Calu3 (cell line): ENCODE measurements at places on chromosomes 6 and 20. TPM values are rescaled to one million over a fixed set of nuclear protein-coding genes. Genes with fewer than 3 reads are reported as not detected.

- H3K27ac ChIP-seq, result no peak overlapping the region
- peak overlapping the region; percentile 89 for H3K4me3 ChIP-seq
- no peak for DNase-seq
Observed at GRCh38 chr6:147508866-147509608, 547 bp downstream of the SAMD5 start.

SYNDIG1 gene
- total RNA-seq, result not detected in 2 replicates

- no peak overlapping the region for H3K27ac ChIP-seq
Observed at GRCh38 chr6:87944541-87944954, 103.1 kb upstream of the SPACA1 start.

- H3K36me3 ChIP-seq, result no peaks in the 10 kb centered on the region
- H3K4me3 ChIP-seq, result peak overlapping the region; percentile 9
- no peaks in the 10 kb centered on the region for H3K27me3 ChIP-seq
- H3K4me1 ChIP-seq, result peaks cover 70% of the 10 kb centered on the region
Observed at GRCh38 chr20:50379049-50379990, 130.9 kb upstream of the PTPN1 start.

DNA sequence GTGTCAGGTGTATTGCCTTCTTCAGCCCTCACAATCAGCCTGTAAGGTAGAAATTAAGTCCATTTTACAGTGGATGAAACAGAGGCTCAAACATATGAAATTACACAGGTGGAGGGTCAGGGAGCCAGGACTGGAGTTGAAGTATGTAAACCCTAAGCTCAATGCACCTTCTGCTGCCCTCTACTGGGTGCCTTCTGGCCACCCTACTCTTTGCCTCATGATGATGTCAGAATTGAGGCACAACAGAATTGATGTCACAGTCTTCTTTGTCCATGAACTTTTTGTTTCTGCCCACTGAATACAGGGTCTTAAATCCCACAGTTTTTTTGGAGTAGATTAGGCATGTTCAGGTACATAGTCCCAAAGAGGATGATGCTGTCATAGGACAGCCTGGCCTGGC lies 400.8 kb upstream of the CHD6 start:
- H3K36me3 ChIP-seq, result no peaks in the 10 kb centered on the region
- DNase-seq, result peak; percentile 45
- H3K27ac ChIP-seq, result no peak overlapping the region

FKBP1A gene
- 166 and 173 TPM in 2 replicates for total RNA-seq

ACTR5 gene
- 12.9 and 14.7 TPM in 2 replicates for total RNA-seq

- peaks cover 14% of the 10 kb centered on the region for H3K36me3 ChIP-seq
- no peaks in the 10 kb centered on the region for H3K27me3 ChIP-seq
- H3K27ac ChIP-seq, result no peak overlapping the region
- no peak for DNase-seq
- no peak overlapping the region for H3K4me3 ChIP-seq
- peaks cover 45% of the 10 kb centered on the region for H3K4me1 ChIP-seq
Observed at GRCh38 chr6:163327165-163327880, 87.2 kb upstream of the QKI start.

GRCh38 chr20:52493171-52493721 lies 301.7 kb upstream of the ZFP64 start:
- no peaks in the 10 kb centered on the region for H3K36me3 ChIP-seq
- H3K4me1 ChIP-seq, result no peaks in the 10 kb centered on the region
- no peak overlapping the region for H3K27ac ChIP-seq
- H3K27me3 ChIP-seq, result no peaks in the 10 kb centered on the region

GLP1R gene
- 4.8 and 10.2 TPM in 2 replicates for total RNA-seq

GRCh38 chr20:19231359-19232035 lies 19.1 kb downstream of the SLC24A3 start:
- H3K27me3 ChIP-seq, result no peaks in the 10 kb centered on the region
- no peaks in the 10 kb centered on the region for H3K4me1 ChIP-seq
- H3K4me3 ChIP-seq, result no peak overlapping the region

DNA sequence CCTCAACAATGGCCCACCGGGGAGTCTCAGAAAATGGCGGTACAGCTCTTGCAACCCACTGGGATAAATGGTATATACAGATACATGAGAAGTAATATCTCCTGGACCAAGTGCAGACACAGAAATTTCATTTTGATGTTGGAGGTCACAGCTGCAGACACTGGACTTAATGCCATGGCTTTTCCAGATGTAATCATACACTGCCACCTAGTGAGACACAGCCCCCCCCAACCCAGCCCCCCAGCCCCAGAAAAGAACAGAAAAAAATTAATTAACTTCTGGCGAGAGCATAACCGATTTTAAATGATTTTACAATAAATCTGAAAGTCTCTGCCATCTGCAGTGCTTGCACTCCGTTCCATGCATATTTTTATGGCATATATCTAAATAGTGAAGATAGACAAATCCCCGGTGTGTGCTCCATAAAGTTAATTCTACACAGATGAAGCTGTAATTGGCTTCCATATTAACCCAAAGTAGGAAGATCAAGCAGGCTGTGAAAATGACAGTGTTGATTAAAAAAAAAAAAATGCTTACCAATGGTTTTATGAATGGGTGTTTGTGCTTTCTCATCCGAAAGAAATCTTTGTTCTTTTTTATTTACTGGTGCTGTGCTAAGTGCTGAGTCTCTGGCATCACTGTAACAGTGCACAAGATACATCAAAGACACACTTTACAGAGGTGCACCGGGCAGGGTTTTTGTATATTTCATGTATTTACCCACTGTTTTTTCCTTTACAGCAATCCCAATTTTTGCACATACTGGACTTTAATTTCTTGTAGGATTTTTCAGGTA lies 804.1 kb downstream of the TFAP2A start:
- H3K36me3 ChIP-seq, result no peaks in the 10 kb centered on the region
- DNase-seq, result no peak
- no peak overlapping the region for H3K4me3 ChIP-seq
- no peaks in the 10 kb centered on the region for H3K4me1 ChIP-seq
- H3K27ac ChIP-seq, result no peak overlapping the region
- H3K27me3 ChIP-seq, result no peaks in the 10 kb centered on the region

DNA sequence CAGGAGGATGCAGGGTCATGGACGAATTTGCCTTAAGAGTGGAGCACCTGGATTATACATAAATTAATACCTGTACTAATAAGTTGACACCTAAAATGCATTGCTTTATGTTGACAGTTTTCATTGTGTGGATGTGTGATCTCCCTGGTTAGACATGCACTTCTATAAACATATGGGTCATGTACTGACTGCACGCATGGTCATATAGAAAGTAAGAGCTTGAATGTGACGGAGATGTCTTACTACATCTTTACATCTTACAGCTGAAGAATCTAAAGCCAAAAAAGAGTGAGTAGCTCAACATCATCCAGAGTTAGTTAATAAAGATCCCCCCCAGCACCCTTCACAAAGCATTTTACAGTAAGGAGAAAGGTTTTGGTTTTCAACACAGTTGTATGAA lies 408.4 kb upstream of the JARID2 start:
- DNase-seq, result no peak
- H3K4me3 ChIP-seq, result no peak overlapping the region
- H3K27me3 ChIP-seq, result peaks cover 40% of the 10 kb centered on the region
- H3K27ac ChIP-seq, result no peak overlapping the region

DNA sequence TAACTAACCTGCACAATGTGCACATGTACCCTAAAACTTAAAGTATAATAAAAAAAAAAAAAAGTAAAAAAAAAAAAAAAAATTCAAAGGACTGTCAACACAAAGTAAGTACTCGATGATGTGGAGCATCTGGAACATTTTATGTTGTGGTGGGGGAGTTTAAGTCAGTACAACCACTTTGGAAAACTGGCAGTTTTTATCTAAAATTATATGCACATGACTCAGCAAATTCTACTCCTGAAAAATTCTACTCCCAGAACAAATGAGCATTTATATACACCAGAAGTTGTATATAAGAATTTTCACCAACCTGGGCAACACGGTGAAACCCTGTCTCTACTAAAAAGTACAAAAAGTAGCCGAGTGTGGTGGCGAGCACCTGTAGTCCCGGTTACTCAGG lies 36.9 kb upstream of the CCDC28A start:
- no peaks in the 10 kb centered on the region for H3K4me1 ChIP-seq
- H3K27ac ChIP-seq, result no peak overlapping the region
- H3K27me3 ChIP-seq, result peaks cover 7% of the 10 kb centered on the region
- H3K36me3 ChIP-seq, result no peaks in the 10 kb centered on the region
- no peak overlapping the region for H3K4me3 ChIP-seq
- DNase-seq, result no peak

DNA sequence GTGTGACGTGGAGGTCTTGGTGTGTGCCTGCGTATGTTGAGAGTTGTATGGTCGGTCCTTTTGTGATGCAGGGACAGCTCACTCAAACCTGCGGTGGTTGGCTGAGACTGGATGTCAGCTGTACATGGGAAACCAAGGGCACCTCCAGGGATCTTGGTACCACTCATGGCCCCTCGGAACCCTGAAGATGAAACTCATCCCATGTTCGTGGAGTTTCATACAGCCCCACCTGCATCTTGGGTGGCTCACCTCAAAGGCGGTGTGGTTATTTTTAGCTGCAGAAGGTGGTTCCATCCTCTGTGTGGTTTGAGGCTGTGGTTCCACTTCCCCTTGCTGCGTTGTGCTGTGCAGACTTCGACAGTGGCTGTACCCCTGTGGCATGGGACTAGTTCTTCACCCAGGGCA lies 52.6 kb upstream of the SLC22A1 start:
- H3K4me1 ChIP-seq, result no peaks in the 10 kb centered on the region
- H3K4me3 ChIP-seq, result no peak overlapping the region
- H3K36me3 ChIP-seq, result peaks cover 58% of the 10 kb centered on the region

DNA sequence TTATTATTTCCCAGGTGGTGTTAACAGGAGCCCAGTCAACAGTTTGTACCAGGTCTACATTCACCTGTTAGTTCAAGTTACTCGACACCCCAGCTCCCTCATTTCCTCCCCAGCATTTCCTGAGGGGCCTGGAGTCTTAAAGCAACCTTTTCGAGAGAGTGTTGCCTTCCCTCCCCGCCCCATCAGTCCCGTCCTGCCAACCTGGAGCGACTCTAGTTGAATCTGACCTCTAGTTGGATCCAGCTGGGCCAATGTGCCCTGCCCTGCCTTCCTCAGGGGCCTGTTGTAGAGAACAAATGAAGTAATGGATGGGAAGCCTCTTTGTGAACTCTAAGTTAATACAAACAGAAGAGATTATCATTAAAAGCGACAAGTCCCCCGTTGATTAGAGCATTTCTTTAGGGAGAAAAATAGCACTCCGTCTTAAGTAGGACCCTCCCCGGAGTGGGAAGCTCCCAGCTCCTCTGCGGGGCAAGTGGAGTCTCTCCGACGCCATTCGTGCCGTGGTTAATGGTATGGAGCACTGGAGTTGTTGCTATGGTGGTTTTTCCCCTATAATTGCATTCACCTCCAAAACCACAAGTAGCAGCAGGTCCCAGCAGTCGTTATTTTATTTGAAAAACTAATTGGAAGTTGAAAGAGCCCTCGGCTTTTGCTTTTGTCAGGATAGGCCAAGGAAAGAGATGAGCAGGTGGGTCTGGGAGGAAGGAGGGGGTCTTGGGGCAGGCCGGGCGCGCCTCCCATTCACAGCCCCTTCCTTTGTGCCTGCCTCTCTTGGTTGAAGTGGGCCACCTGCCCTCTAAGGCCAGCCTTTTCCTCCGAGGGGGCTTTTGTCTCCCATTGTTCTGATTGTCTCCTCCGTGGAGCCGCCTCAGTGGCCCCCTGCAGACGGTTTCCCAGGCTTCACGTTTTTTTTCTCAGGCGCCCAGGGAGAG lies 16.1 kb downstream of the GHRH start:
- no peaks in the 10 kb centered on the region for H3K4me1 ChIP-seq
- no peaks in the 10 kb centered on the region for H3K27me3 ChIP-seq
- H3K27ac ChIP-seq, result no peak overlapping the region
- no peak overlapping the region for H3K4me3 ChIP-seq
- peaks cover 49% of the 10 kb centered on the region for H3K36me3 ChIP-seq
